GM13976 (cell line): ENCODE measurements at places on chromosomes 12 and 14.

DNA sequence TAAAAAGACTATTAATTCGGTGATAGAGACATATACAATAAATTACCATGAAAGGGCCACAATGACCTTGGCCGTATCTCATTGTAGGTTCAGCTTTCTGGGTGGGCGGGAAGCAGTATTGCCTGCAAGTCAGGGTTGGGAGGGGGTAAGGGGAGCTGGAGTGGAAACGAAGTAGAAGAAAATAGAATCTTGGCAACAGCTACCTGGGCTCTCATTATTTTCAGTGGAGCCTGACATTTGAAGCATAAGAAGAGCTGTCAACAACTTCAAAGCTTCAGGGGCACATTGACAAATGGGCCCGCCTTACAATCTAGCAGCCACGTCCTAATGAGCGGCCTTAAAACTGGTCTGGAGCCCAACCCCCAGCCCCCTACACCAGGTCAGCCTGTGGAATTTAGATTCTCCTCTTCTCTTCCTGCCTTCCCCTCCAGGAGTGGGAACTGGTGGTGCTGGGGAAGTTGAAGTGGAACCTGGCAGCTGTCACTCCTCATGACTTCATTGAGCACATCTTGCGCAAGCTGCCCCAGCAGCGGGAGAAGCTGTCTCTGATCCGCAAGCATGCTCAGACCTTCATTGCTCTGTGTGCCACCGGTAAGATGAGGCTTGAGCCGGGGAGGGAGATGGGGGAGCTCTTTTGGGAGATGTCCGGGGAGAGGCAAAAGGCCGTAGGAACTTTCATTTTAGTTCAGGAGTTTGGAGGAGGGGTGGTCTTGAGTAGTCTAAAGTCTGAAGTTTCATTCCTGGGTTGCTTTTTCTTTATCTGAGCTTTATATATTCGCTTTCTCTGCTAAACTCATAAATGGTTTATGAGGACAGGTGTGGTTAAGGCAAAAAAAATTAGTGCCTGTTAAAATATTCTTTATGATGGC, 5.0 kb downstream of the CCND2 start:
- DNase-seq: no peak

DNA sequence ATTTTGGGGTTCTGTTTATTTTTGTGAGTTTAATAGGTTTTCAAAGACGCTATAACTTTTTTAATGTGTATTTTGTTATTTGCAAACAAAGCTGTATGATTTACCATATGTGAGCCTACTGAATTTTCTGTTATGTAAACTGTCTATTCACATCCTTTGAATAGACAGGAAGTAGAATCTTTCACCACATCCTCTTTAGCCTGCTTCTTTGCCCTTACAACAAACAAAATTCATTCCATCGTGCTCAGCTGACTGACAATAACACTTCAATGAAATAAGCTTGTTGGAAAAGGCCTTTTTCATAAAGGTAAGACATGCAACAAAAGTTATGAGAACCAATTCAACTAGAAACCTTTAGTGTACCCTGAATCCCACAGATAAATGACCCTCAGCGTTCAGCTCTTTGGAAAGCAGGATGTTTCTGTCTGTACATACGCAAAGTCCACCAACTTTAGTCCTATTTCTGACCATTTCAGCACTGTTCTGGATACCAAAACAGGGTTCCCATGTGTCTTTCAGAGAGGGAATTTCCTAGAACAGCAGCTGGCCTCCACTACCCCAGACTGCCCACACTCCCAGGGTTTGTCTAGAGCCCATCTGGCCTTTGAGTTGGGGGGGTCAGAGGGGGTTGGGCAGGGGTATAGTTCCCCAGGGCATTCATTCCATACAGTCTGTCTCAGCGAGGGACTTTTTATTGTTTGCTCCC, 71.3 kb downstream of the DUSP6 start:
- DNase-seq: no peak

DNA sequence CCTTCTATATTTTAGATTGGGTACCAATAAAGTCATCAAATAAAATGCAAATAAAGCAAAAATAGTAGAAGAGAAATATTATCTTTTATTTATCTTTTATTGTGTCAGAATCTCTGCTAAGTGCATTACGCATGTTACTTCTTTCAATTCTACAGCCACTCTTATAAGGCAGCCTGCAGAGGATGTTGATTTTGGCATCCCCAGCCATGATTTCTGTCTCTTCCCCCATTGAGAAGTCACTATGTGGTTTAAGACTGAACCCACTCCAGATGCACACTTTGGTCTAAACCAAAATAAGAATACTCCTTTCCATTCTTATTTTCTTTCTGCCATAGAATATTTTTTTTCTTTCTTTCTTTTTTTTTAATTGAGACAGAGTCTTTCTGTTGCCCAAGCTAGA, 56.0 kb upstream of the ACSS3 start:
- no peak for DNase-seq

GRCh38 chr12:97414855-97415254, 47.7 kb upstream of the RMST start:
- no peak for DNase-seq
